ENCODE measurements at places on chromosomes 12 and 14. TPM values are rescaled to one million over a fixed set of nuclear protein-coding genes. Genes with fewer than 3 reads are reported as not detected.

The RNASE3 gene
- not detected for polyA plus RNA-seq

The KRT6C gene
- polyA plus RNA-seq, result 203 TPM

The CAPZA3 gene
- polyA plus RNA-seq, result not detected

- no peak for DNase-seq
These were observed 254.4 kb upstream of the DIO2 start for GRCh38 chr14:80465546-80466220.

- DNase-seq, result no peak
These were observed 18.3 kb downstream of the SLC38A2 start for GRCh38 chr12:46354111-46354801.
